ENCODE measurements at places on chromosomes 6 and 20.

DNA sequence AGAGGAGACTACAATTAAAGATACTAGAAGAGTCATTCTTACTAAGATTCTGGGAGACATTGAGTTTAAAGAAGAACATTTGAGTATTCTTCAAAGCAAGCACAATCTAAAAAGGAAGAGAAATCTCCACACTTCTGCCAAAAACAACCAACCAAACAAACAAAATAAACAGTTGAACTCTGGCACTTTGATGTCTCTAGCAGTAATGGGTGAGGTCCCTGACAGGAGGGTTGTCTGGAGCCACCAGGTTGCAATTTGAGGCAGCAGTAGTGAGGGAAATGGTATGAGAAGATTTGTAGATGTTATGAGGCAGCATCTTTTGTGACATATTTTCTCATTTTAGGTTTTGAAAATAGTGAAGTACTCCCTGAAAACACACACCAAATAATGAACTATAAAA is 108.1 kb downstream of the PHF3 start:
- DNase-seq = no peak

GRCh38 chr6:620950-621349 is 36.0 kb downstream of the HUS1B start:
- DNase-seq = no peak

- peak; percentile 78 for DNase-seq
Measured at GRCh38 chr20:62768551-62769287, 27.6 kb upstream of the MRGBP start.

DNA sequence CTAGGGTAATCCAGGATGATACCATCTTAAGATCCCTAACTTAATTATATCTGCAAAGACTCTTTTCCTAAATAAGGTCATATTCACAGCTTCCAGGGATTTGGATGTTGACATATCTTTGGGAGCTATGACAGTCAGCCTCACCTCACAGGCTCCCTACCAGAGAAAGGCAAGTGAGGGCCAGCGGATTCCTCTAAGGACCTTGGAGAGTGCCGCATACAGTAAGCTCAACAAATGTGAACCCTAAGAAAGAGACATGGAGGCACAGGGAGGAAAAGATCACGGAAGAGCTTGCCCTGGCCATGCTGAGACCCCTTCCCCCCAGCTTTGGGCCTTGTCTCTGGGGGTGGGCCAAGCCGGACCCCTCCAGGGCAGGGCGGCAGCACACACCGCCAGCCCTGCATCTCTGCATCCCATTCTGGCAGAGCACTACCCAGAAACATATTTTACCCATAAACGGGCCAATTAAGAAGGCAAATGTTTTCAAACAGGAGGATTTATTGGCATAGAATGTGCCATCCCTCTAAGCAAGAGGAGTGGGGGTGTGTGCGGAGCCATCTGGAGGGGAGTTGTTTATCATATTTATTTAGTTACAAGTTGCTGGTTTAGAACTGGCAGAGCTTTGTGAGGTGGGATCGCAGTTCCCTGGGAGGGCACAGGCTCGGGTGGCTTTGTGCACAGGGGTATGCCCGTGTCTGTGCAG is 55.4 kb downstream of the CHMP4B start:
- peak; percentile 29 for DNase-seq

GRCh38 chr6:166589337-166589731 is 2.9 kb upstream of the RAMACL start:
- DNase-seq = peak; percentile 49

- DNase-seq = no peak
Measured at GRCh38 chr6:80437801-80438200, 331.3 kb downstream of the BCKDHB start.

DNA sequence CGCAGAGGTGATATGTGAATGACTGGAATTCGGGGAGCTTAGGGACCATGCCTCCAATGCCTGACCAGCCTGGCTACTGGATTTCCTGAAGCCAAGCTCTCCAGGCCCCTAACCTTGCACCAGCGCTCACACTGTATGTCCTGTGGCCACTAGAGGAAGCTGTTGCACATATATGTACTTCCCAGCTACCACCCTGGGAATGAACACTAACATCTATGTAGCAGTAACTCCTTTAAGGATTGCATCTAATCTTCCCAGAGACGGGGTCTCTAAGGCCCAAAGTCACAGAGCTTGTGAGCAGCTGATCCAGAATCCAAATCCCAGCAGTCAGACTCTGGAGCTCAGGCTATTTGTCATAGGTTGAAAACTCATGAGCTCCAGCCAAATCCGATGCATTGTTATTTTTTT is 20.4 kb upstream of the BPIFB1 start:
- DNase-seq = peak; percentile 40

DNA sequence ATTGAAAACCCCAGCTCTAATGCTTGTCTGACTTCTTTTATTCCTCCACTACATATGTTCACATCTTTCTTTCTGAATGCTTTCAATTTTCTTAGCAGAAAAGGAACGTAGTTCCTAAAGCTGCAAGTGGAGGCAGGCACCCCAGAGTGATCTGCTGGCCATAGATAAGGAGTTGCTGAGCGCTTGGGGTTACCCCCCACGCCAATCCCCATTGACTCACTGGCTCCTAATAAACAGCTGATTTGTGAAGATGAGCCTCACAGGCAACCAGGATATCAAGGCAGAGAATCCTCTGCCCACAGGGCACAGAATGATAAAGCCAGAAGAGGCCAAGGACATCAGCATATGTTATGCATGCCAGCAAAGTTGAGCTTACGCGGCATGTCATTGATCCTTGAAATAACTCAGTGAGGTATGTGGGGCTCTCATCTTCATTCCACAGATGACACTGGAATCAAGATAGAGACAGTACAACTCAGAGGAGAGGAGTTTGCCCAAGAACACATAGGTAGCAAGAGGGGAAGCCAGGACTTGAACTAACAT is 129.1 kb upstream of the PTPRT start:
- no peak for DNase-seq

DNA sequence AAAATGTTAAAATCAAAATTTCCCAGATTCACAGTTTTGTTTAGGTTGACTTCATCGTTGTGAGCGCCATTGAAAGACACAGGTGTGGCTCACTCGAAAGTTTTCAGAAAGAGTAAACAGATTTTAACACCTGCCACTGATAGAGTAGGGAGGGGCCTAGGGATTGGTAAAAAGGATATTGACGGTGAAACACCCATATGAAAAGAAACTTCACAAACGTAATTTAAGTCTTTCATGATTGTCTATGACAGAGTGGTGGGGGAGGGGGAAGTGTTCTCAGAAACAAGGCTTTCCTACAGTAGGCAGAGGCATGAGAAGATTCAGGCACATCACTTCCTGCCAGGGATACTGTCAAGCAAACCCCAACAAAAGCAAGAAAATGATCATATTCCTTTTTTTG is 101.4 kb downstream of the PERP start:
- DNase-seq = no peak

- DNase-seq = no peak
Measured at GRCh38 chr20:56483970-56484369, 15.5 kb downstream of the RTF2 start.

DNA sequence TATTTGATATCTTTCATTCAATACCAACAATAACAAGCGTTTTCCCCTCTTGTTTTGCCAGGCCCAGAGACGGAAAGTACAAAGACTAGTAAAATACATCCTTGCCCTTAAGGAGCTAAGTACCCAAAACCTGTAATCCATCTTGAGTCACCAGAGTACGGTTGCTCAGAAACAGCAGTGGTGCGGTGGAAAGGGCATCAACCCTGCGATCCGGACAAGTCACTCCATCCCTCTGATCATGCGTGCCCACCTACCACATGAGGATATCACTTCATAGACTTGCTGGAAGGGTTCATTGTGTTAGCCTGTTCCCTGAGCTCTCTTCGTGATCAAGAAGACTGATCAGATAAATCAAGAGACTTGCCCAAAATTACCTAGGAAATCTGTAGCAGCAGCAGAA is 1.9 kb downstream of the TOMM34 start:
- no peak for DNase-seq

- DNase-seq = no peak
Measured at GRCh38 chr6:145844933-145845540, 30.4 kb upstream of the FBXO30 start.

DNA sequence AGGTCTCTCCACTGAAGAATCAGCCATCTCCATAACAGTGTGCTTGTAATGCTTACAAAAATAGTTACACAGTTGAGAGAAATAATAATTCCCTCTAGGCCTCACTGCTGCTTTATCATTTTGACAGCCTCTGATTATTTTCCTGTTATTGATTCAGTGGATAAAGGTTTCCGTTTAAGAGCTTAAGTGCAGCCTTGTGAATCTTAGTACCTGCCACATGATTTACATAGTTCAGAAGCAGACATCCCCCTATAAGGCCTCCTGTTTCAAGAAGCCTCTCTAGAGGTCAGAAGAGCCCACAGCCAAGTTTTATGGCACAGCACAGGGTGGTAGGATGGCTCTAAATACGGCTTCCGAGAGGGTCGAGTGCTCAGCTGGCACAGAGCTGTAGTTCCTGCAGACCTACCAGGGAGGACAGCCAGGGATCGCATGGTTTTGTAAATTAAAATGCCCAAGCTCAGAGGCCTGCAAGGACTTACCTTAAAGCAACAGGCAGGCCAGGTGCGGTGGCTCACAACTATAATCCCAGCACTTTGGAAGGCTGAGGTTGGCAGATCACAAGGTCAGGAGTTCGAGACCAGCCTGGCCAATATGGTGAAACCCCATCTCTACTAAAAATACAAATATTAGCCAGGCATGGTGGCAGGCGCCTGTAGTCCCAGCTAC is 17.6 kb upstream of the PYGB start:
- no peak for DNase-seq

DNA sequence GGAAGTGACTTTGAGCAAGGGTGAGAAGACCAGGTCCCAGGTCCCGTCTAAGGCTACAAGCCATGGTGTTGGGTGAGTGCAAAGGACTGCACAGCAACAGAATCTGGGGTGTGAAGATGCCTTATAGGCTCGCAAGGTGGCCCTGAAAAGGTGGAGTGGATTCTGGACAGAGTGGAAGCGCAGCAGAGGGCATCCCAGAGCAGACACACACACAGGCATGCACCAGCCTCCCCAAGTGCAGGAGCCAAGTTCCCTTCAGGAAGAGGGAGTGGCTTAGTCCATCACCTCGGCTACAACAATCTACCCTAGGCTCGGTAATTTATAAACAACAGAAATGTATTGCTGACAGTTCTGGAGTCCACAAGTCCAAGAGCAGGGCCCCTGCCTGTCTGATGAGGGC is 180.1 kb upstream of the PDE10A start:
- no peak for DNase-seq

GRCh38 chr6:38808039-38808438 is 92.9 kb downstream of the DNAH8 start:
- no peak for DNase-seq

DNA sequence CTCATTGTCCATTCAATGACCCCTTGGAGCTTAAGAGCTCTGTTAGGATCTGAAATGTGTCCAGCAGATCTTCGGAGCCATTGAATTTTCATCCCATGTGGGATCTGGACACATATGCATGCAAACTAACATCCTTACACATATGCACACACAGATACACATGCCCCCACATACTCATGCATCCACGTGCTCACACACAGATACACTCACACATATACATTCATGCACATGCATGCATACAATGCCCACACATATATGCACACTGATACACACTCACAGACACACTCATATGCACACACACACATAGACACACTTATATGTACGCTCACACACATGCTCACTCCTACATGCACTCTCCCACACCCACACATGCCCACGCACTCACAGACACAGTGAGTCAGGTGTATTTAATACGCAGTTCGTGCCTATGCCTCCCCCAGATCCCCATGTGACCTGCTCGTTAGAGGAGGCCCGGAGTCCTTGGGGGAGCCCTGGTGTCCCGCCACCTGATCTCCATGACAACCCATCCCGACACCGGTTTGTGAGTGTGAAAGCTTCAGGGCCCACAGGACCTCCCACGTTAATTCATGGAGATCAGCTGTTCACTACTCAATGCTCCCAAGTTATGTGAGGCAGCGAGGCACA is 121.9 kb upstream of the SULF2 start:
- DNase-seq = peak; percentile 77

- peak; percentile 90 for DNase-seq
Measured at GRCh38 chr6:43865932-43866645, 96.1 kb downstream of the VEGFA start.

GRCh38 chr6:38684237-38684636 is 18.7 kb downstream of the GLO1 start:
- DNase-seq = no peak

DNA sequence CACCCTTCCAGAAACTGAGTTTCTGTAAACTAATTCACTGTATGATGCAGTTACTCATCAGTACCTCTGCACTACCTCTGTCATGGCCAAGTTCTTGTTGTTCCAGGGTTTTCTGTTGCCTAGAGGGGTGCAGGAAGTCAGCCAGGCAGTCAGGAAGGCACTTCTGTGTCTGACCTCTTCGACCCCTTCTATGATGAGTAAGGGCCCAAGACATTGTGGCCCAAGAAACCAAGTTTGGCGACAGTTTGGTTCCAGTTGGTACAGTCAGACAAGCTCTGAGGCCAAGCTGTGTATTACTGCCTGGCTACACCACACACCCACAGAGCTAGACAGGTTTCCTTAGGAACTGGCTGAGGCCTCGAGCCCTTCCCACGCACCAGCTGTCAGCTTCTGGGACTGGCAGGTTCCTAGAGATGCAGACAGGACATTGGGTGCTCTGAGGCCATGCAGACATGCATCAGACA is 41.2 kb downstream of the TRAF3IP2 start:
- peak; percentile 71 for DNase-seq

DNA sequence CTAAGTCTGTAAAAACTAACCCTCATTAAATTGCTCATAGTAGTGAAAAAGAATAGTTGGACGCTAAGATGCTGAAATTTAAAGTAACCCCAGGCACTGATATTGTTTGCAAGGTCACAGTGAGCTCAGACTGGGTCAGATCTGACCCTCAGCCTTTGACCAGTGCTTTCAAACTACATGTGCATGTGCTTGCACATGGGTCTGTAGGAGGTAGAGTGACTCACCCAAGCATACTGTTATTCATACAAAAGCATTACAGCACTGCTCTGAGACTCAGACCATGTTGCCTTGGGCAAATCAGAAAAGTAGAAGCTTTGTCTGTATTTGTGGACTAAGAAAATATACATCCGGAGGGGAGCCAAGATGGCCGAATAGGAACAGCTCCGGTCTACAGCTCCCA is 326.4 kb upstream of the MARCKS start:
- DNase-seq = no peak

GRCh38 chr20:45312241-45312640 is 4.1 kb upstream of the MATN4 start:
- no peak for DNase-seq

DNA sequence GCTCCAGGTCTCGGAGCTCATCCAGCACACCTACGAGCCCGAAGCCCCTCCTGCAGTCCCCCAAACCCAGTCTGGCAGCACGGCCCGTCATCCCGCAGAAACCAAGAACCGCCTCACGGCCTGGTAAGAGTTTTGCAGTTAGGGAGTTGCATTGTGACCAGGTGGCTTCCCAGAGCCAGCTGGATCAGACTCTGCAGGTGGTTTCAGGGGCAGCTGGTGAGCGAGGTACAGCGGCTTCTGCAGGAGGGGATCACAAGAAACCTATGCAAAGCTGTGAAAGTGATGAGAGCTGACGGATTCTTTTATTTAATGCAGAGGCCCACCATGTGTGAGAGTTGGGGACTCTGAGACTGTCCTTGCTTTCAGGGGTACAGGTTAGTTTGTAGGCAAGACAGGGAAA is 45.9 kb upstream of the SCGN start:
- no peak for DNase-seq
